ENCODE measurements at places on chromosomes 12 and 14. TPM values are rescaled to one million over a fixed set of nuclear protein-coding genes. Genes with fewer than 3 reads are reported as not detected.

Gene MGP
- total RNA-seq = 287 TPM

Gene GLI1
- total RNA-seq = not detected

Gene KRT83
- not detected for total RNA-seq

Gene PELI2
- total RNA-seq = 7.0 TPM

Gene GYS2
- total RNA-seq = not detected

Gene PRKD1
- 4.3 TPM for total RNA-seq

Gene FGF6
- not detected for total RNA-seq

Gene GPR162
- total RNA-seq = 7.0 TPM

- no peak for DNase-seq
These were observed 23.6 kb upstream of the FAM181A start for GRCh38 chr14:93903342-93904184.

DNA sequence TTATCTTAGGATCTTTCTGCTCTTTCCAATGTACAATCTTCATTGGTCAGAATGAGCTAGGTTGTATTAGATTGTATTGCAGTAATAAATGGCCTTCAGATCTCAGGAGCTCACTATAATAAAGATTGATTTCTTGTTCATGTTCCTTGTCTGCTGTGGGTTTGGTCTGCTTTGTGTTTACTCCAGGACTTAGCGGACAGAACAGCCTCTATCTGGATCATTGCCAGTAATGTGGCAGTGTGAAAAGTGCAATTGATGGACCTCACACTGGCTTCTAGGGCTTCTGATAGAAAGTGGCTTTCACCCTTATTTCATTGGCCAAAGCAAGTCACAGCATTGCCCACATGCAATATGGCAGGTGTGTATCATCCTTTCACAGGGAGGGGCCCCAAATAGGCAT, 81.2 kb downstream of the BTG1 start:
- no peak for DNase-seq

DNA sequence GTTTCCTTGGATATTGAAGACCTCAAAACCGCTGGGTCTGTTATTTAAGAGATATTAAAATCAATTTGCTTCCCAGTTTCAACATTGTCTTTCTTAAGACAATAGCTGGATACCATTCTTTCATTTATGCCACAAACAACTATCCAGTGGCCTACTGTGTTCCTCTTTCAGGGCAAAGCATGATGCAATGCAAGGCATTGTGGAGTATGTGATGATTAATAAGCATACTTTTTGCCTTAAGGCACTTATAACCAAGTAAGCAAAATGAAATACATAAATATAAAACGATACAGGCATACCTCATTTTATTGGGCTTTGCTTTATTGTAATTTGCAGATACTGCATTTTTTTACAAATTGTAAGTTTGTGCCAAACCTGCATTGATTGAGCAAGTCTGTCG, 45.5 kb downstream of the SCN8A start:
- no peak for DNase-seq

DNA sequence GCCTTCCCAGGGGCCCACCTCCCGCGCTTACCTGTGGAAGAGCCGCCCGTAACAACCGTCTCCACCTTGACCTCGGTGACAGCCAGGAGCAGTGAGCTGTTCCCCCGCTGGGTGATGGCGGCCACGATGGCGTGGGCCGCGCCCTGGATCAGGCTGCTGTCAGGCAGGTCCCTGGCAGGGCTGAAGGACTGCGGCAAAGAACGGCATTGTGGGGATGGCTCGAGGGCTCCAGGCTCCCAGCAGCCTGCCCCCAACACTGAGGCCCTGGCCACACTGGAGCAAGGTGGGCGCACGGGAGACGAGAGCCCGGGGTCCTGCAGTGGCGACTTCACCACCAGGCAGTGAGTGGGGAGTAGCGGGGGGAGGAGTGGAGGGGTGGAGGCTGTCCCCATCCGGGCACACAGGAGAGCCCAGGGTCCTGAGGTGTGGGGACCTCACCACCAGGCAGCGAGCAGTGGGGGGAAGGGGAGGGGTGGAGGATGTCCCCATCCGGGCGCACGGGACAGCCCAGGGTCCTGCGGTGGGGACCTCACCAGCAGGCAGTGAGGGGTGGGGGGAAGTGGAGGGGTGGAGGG, 25.0 kb downstream of the JAG2 start:
- DNase-seq = no peak

- no peak for DNase-seq
These were observed 54.8 kb upstream of the PLEKHA5 start for GRCh38 chr12:19074700-19075099.

GRCh38 chr12:25417071-25417470, 136.0 kb downstream of the LMNTD1 start:
- DNase-seq = no peak

GRCh38 chr12:66952668-66953067, 273.8 kb upstream of the GRIP1 start:
- DNase-seq = no peak

GRCh38 chr14:103512701-103513611, 9.7 kb downstream of the CKB start:
- no peak for DNase-seq

DNA sequence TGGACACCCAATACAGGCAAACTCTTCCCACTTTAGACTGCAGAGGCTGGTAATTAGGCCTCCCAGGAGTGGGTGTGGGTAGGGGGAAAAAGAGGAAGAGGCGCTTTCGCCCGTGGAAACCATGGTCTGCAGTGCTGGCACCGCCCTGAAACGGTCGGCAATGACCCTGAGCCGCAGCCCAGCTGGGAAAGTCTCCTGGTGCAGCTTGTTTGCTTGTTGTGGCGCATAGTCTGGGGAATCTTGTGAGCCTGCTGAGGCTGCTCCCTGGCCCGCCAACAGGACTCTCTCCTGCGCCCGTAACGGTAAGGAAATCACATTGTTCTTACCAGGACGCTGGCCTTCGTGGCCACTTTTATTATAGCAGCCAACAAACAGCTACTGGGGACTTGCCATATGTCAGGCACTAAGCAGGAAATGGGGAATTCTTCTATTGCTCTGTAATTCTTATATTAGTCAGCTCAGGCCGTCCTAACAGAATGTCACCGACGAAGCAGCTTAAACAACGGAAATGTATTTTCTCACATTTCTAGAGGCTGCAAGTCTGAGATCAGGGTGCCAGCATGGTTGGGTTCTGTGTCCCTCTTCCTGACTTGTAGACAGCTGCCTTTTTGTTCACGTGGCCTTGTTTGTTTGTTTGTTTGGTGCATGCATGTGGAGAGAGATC, 52.5 kb upstream of the RIN3 start:
- peak; percentile 64 for DNase-seq

DNA sequence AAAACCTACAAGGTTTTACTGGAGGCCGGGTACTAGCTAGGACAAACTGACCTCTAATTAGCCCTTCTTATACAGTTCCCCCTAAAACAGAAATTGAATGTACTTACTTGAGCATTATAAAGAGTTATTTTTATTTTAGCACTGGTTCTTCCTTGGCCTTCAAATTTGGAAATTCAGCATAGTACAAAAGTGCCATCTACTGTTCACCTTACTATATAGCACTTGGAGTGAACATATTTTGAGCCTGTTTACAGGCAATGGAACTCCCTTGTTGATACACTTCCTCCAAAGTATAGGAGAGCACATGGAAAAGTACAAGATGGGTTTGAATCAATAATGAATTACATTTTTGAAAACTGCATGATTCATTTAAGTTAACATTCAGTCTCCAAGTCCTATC, 3.9 kb upstream of the POC1B start:
- DNase-seq = no peak

DNA sequence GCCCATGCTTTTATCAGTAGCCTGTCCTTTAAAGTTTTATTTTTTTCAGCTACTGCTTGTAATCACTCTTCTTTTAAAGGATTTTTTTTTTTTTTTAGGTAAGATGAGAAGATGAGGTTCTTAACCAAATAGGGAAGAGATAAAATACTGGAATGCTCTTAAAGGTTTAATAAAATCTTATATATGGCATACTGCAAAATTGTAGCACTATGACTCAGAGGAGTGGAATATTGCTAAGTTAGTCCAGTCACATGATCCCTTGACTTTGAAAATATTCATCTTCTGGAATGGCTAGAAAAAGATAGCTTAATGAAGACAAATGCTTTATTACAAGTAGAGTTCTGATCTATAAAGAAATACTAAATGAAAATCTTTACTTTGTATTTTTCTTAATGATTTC, 116.6 kb downstream of the NAV3 start:
- no peak for DNase-seq

- DNase-seq = no peak
These were observed 193.4 kb downstream of the RASSF9 start for GRCh38 chr12:85642808-85643207.

DNA sequence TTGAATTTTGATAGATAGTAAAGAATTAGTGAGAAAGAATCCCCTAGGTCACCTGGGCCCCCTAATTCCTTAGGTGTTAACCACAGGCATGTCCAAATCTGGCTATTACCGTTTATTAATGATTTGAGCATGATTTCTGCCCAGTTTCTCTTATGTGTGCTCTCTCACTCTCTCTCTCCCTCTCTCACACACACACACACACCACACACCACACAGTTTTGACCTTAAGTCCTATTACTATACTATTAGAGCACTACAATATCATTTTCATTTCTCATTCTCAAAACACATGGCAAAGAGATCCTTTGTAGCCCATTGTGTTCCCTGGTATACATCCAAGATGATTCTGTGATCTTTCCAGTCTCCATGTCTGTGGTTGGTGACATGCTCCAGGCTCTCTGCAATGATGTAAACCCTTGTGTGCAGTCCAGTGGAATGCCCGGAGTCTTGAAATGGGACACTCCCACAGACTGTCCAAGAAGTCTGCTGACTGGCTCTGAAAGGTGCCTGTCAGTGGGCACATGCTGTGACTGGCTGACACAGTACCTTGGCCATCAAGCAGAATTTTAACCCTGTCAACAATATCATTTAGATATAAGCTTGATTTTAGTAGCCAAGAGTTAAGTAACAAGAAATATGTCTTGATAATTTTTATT, 96.2 kb downstream of the FIGNL2 start:
- peak; percentile 78 for DNase-seq

DNA sequence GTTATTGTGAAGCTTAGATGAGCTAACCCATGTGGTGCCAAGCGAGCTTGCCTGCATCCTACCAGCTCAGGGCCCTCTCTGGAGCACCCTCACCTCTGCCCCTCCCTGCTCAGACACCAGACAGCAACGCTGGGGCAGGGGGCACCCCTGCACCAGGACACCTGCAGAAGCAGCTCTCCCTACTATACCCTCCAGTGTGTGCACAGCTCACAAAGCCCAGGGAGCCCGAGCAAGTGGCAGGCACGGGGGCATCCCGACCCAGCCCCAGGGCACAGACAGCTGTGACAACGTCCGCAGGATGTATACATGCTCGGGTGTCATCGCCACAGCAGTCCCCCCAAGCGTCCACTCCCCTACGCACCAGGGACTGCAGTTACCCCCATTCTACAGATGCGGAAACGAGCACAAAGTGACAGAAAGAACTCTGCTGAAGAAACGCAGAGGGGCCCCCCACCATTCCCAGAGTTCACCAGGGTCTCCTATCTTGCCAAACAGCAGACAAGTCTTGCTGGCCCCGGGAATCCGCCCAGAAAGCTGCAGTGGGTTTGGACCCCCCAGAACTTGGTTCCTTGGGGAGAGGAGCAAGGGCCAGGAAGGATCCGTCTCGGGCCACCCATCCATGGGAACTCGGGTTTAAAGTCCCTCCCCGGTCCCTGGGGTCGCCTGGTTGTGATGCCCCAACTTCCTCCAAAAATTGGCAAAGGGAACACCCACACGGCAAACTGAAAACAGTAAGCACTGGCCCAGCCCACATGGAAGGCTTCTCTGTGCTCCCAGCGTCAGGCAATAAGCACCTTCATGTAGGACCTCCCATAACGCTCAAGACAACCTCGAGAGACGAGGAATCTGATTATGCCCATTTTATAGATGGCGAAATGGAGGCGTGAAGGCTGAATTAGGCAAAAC, 12.0 kb downstream of the NCOR2 start:
- DNase-seq = no peak

DNA sequence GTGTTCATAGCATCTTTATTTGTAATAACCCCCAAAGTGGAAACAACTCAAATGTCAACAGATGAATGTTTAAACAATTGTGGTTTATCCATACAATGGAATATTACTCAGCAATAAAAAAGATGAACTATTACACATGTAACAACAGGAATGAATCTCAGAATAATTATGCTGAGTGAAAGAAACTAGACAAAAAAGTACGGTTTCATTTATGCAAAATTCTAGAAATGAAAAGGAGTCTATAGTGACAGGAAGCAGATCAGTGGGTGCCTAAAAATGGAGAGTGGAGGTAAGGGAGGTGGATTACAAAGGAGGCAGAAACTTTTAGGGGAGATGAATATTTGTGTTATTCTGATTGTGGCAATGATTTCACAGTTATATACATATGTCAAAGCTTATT, 4.8 kb downstream of the PRKCH start:
- DNase-seq = no peak

- DNase-seq = no peak
These were observed 241.1 kb downstream of the SPTSSA start for GRCh38 chr14:34220921-34221320.

DNA sequence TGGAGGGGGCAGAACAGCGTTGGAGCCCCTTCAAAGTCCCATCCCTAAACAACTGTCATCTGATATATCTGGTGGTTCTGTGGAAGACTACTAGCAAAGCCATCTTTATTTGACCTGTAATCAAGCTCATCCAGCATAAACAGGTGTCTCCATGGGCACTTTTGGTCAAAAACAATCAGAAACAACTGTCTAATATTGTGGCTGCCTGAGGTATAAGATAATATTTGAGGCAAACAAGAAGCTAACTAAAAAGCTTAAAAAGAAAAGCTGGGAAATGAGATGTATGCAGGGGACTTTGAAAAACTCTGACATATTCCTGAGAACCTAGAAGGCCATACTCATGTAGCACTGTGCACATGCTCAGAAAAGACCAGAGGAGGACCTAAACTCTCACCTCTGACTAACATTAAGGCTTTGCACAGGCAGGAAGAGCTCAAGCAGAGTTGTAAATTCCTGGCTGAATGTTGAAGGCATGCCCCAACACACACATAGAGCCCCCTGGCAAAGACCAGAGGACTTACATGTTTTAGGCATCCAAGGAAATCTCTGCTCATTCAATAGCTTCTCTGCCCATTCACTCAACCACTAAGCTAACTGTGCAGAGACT, 27.2 kb upstream of the AP4S1 start:
- no peak for DNase-seq

DNA sequence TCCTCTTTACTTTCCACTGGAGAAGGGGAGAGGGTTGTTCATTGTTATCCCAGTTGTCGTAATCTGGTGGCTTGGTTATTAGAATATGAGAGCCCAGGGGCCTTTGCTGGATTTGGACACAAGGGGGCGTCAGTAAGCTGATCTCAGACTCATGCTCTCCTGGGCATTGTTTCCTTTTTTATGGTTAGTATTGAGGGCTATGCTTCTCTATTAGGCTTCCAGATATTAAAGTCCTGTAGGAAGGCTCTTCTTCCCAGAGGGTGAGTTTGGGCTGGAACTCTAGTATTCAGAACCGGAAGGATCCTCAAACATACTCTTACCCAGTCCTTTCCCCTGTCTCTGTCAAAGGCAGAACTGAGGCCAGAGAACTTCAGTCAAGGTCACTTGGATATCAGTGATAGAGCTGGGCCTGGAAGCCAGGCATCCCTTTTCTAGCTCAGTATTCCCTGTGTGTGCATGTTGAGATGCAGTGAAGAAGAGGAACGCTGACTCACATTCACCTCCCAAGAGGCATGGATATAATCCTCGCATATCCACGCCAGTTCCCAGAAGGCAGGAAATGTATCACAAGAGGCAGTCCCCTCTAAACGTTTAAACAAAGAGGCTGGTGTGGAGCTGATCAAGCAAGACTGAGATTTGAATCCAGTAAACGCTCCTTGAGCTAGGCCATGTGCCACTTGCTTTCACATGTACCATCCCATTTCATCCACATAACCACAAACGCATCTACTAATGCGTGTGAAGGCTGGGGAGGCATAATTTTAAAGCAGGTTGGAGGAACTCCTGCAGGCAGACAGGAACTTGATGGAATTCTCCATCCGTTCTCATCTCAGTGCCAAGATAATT, 41.6 kb downstream of the UBE3B start:
- DNase-seq = peak; percentile 72
